AG04450 (cell line): ENCODE measurements at places on chromosomes 1 and 21.

DNA sequence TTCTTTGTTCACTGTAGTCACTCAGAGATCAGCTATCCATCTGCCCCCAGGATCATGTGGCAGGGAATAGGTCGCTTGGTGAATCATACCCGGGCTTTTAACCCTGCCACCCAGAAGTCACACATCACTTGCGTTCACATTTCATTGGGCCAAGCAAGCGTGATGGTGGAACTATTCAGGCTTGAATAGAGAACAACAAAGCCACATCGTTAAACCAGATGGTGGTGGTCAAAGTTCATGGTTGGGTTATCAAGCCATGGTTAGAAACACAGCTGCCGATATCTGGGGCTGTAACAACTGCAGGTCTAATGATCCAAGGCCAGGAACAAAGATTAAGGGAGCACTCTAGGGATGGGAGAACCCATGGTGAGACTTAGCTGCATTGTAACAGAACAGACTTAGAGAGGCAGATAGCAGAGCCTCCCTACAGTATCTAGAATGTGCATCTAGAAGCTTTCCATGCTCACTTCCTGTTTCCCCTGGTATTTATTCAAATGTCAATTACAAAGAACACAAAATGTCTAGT is 40.0 kb upstream of the PTPRC start:
- DNase-seq, result no peak

DNA sequence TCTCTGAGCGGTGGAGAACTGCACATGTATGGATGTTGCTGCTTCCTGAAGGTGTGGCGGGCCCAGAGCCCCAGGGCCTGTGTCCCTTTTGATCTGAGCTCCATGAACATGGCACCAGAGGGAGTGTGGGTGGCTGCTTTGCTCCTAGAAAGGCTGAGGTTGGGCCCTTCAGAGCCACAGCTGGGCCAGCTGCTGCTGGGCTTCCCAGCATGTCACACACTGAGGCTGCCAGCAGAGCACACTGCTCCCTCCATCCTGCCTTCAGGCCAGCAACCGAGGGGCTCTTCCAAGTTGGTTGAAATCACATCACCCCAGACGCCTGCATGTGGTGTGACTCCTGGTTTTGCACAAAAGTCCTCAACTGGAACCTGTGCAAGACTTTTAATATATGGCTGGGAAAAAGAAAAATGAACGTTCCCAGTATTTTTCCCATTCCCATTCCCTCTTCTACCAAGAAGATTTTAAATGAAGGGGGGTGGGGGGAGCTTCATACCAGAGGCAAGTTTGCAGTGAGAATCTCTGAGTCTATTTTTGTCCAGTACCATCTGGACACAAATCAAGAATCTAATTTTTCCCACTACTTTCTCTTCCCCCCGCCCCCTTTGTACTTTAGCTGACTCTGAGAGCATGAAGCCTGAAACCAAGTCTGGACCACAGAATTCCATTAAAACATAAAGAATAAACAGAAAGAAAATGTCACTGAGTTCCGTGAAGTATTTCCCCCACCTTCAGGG is 26.2 kb upstream of the NGF start:
- peak; percentile 48 for DNase-seq

DNA sequence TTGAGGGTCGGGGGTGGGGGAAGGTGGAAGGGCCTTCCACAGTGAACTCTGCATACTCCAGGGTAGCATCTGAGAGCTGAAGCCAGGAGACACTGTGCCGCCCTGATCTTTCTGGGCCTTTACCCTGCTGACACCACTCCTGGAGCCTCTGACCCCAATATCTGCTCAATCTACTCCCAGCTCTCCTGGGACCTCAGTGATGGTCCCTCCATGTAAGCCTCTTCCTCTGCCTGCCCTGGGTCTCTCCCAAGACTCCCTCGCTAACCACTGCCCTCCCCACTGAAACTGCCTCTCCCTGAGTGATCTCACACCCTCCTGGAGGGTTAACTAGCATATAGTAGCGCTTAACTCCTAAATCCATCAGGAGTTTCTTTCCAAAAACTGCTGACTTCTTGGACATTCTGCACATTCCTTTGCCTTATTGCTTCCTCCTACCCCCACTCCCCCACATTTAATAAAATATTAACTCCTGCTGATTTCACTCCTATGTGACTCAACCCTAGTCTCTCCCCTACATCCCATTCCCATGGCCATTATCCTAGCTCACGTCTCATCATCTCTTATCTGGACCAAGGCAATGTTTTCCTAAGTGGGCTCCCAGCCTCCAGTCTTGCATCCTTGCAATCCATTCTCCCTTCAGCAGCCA is 145.6 kb downstream of the HMGB4 start:
- no peak for DNase-seq

DNA sequence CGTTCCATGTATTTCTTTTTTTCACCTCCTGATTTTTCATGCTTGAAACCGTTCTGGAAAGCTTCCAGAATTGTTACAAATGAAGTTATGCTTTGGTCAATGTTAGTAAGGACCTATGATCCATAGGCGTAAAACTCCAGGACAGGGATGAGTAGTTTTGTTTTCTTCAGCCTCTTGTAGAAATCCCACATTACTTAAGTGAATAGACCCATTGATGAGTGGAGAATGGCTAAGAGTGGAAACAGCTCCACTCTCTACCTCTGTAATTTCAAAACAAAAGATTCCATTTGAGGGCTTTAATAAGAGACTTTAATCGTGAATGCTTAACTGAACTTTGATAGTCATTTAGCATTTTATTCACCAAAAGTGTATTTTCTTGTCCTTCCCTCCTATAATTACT is 3.0 kb upstream of the TGFB2 start:
- no peak for DNase-seq

GRCh38 chr1:935751-936231 is 12.1 kb downstream of the SAMD11 start:
- no peak for DNase-seq

DNA sequence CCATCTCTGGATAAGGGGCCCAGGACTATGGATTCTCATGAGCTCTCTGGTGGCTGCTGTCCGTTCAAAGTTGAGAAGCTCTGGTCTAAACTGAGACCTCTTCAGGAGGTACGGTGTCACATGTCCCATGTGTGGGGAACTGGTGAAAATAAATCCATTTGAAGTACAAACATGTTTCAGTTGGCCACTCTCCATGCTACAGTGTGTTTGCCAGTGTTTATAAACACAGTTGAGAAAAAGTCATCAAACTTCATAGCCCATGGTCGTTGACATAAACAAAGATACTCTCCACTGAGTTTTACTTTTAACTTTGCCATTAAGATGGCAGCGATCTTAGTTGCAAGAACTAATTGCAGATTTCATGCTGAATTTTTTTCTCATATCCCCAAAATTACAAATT is 72.8 kb downstream of the PSMG1 start:
- DNase-seq, result no peak

GRCh38 chr1:25051504-25051903 is 121.4 kb upstream of the RUNX3 start:
- no peak for DNase-seq

- no peak for DNase-seq
These were observed 65.2 kb downstream of the PLPPR5 start for GRCh38 chr1:98939471-98939870.

DNA sequence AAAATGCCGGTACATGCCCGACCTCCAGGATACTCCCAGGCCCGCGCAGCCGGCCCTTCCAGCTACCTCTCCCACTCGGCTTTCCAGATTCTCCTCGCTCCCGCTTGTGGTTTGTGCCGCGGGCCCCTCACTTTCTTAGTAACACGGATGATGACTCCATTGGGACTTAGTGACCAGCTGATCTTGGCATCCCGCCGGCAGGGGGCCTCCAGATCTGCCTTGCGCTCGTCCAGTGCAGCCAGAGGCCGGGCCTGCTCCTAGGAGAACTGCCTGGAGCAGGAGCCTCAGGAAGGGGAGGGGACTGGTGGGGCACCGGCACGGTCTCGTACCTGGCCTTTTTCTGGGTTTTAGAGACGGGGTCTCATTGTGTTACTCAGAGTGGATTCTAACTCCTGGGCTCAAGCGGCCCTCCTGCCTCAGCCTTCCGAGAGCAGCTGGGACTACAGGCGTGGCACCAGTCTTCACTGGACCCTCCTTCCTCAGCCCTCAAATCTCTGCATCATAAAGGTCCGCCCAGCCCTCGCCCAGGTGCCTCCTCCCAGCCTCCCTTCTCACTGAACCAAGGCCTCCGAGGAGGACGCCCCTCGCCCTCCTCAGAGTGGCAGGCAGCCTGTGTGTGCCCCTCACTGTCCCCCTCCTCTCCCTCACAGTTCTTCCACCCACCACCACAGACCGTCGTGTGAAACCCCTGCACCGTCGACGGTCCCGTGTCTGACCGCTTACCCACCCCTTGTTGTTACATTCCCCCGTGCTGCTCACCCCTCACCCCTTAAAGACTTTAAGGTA is 78.6 kb downstream of the SLC25A24 start:
- DNase-seq, result no peak

DNA sequence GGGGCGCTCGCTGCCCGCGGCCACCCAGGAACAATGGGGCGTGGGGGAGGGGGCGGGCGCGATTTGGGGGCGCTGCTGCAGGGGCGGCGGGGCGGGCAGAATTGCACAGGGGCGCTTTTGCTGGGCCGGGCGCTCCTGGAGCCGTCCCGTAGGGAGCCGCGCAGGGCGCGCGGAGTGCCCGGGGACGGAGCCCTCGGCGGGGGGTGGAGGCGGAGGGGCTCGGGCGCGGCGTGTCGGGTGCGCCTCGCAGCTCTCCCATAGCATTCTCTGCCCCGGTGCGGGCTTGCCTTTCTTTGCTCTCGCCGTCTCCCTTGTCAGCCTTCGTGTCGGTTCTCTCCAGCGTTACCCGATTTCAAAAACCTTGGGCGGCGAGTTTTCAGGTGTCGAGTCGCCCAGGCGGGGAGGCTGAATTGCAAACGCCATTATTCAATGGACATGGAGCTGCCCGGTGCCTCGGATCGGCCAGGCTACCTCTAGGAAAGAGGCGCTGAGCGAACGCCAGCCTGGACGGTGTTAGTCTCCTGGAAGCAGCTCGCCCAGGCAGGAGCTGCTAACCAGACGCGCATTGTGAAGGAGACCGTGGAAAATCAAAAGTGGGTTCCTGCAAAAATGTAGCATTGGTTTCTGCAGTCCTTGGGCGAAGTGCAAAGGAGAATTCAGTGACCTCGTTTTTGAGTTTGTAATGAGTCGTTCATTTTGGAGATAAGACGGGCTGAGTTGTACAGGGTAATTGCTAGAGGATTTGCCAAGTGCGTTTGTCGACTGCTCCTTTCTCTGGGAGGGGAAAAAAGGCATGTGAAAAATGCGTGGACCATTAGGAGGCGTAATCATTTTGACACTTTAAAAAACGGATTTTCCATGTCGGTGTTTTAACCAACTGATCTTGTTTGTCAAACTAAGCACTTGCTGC is 626 bp downstream of the CXADR start:
- no peak for DNase-seq

DNA sequence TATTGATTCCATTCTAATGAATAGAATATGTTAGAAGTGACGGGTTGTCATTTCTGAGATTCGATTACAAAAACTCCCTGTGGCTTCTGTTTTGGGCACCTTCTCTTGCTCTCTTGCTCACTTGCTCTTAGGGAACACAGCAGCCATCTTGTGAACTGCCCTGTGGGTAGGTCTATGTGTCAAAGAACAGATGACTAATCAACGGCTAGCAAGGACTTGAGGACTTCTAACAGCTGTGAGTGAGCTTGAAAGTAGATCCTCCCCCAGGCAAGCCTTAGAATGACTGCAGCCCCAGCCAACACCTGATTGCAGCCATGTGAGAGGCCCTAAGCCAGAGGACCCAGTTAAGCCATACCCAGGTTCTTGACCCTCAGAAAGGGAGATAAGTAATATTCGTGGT is 49.3 kb downstream of the AZIN2 start:
- no peak for DNase-seq

GRCh38 chr1:114152089-114152507 is 1.6 kb downstream of the SYT6 start:
- no peak for DNase-seq

DNA sequence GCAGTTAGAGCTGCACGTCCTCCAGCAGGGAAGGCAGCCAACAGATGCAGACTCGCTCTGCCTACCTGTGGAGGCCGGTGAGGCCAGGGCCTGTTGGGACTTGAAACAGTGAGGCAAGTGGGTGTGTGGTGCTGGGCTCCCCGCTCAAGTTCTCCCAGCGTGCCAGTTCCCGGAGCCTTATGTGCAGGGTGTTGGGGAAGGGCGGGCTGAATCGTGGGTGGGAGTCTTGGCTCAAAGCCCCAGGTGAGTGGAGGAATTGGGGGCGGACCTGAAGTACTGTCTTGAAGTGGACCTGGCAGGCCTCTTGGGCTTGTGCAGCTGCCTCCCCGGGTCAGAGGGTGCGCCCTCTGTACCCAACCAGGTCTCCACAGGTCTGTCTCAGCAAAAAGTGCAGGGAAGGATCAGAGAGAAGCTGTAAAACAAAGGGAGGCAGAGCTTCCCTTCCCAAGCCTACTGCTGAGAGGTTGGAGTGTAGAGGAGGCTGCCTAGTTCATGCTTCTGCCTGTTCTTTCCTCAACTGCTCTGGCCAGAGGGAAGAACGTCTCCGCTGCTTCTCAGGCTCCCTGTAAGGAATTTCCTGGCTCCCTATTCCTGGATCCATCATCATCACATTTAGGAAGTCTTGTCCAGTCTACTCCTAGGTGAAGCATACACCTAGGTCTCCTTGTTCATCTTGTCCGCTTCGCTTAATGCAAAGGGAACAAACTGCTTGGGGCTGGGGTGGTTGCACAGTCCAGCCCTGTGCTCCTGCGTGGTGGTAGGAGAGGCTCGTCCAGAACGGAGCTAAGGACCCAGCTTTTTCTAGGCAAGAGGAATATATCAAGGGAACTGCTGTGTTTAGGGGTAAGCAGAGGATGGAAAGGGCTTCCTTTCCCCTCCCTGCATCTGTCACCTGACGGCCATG is 14.9 kb downstream of the UTP11 start:
- no peak for DNase-seq

- no peak for DNase-seq
These were observed 3.0 kb downstream of the RAB25 start for GRCh38 chr1:156063997-156064285.

GRCh38 chr1:223683586-223684487 is 18.3 kb upstream of the CAPN8 start:
- no peak for DNase-seq

DNA sequence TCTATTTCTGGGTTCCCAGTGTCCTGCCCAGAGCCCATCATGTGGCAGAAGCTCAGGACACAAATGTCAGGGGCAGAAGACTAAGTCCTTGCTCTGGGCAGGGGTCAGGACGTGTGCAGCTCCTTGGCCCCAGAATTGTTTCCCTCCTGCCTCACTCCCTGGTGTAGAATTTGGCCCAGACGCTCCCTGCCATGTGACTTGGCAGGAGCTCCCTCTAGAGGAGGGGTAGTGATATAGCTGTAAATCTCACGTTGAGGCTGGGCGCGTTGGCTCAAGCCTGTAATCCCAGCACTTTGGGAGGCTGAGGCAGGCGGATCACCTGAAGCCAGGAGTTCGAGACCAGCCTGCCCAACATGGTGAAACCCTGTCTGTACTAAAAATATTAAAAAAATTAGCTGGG is 91.2 kb downstream of the UBIAD1 start:
- DNase-seq, result no peak
